Stimulated activated CD8-positive, alpha-beta memory T cell treated with anti-CD3 and anti-CD28 coated beads, Interleukin-4, amount 100 ng/mL, for 1 hour (primary cell): ENCODE measurements at places on chromosomes 3 and 15.

DNA sequence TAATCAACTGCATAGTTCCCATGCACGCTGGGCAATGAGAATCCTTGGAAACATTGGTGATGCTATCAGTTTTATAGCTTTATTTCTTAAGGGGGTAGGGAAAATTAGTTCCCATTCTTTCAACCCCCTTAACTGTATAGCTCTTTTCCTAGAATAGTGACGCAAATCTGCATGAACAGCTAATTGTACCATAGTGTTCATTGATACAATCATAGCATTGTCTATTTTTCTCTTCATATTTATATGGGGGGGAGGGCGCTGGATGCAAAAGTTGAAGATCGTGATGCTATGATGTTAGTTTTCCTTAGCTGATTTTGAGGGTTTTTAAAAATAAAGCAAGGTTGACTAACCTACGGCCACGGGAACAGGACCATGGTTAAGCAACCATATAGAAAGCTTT lies 32.4 kb upstream of the SAMMSON start:
- no peak for DNase-seq

DNA sequence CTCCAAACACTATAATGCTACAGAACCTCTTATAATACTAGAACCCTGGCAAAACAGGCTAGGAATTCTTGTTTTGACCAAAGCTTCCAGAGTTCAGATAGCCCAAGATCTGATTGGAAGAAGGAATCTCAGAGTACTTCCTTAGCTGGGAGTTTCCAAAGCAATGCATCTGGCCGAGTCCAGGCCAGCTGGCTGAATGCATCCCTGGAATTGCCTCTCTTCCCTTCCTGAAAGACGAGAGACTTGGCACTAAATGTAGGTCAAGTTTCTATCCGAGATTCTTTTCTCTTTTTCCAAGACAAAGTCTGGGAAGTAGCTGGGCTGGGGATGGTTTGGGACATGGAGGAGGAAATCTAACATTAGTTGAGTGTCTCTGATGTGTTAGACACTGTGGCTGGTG lies 68.7 kb upstream of the ADPGK start:
- no peak for DNase-seq

- no peak for DNase-seq
Measured at GRCh38 chr15:63940966-63941620, 105.2 kb downstream of the DAPK2 start.

GRCh38 chr15:80816936-80817335 lies 37.8 kb downstream of the CEMIP start:
- DNase-seq = no peak

- no peak for DNase-seq
Measured at GRCh38 chr15:34124651-34125050, 22.8 kb downstream of the PGBD4 start.

DNA sequence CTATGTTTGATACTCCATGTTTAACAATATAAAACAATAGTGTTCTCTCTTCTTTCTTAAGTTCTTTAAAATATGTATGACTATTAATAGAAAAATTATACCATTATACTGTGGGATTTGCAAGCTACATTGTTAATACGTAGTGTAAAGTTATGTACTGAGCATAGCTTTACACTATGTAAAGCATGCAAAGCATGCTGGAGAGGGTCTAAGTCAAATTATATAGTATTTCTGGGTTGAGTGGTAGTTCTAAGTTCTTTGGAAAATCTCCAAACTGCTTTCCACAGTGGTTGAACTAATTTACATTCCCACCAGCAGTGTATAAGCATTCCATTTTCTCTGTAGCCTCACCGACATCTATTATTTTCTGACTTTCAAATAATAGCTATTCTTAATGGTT lies 253.0 kb downstream of the RAP2B start:
- DNase-seq = no peak

GRCh38 chr3:139794469-139795265 lies 116.9 kb upstream of the NMNAT3 start:
- no peak for DNase-seq

GRCh38 chr3:20608054-20608738 lies 422.2 kb upstream of the SGO1 start:
- DNase-seq = no peak

GRCh38 chr3:24533561-24534193 lies 39.0 kb upstream of the THRB start:
- DNase-seq = no peak

DNA sequence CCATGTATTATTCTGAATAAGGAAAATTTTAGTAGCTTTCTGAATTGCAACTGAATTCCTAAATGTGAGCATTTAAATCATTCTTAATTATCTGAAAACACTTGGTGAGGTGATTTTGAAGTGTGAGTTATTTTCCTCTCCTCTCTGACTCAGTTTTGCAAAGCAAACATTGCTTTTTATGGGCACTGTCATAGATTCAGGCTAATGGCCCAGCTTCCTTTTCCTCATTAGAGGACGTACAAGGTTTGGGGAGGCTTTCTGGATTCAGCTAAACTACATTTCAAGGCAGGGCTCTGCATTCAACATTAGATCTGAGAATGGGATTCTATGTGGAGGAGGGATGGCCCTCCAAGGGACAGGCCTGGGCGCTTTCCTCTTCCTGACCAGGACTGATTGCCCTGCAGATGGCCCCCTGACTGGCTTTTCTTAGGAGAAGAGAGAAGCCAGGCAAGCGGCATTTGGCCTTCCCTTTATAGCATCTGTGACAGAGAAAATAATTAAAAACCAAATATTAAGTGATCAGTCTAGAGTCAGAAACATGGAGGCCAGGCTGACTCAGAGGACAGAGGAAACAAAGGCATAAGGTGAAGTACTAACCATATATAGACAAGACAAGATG lies 53.0 kb upstream of the STXBP5L start:
- no peak for DNase-seq

DNA sequence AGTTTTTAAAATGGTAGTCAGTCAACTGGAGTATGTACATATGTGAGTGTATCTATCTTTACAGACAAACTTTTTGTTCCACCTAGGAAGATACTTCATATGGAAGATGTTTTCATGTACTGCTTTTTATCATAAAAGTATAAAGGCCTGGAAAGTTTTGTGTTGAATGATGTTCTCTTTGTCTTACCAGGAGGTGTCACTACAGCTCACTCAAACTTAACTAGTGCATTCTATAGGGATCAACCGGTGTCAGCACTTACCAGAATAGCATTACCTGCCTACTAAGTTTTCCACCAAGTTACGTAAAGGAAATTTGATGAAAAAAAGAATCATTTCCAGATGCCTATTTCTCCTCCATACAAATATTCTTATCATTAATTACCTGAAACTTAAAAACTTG lies 522.6 kb upstream of the SEMA6D start:
- DNase-seq = no peak

GRCh38 chr15:32659340-32660155 lies 18.0 kb downstream of the SCG5 start:
- DNase-seq = no peak

- no peak for DNase-seq
Measured at GRCh38 chr15:70835415-70835814, 18.5 kb downstream of the LARP6 start.

- no peak for DNase-seq
Measured at GRCh38 chr3:106610362-106610959, 741.6 kb upstream of the CBLB start.

GRCh38 chr3:173553635-173554280 lies 156.2 kb downstream of the NLGN1 start:
- DNase-seq = no peak

GRCh38 chr3:32113566-32113965 lies 7.1 kb downstream of the GPD1L start:
- DNase-seq = no peak

DNA sequence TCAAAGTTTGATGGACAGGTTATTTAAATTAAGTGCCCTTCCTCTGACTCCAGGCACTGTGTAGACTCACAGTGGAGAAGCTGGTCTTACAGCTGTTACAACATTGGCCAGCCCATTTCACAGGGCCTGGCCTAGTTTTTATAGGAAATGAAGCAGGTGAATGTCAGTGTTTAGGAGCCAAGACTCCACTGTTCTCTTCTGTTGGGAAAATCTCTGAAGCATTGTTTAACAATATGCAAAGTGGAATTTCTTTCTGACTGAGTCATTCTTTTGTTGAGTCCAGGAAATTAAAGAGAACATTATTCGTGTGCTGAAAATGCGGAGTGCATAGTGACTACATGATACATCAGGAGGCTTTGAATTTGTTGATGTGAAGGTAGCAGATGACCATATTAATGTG lies 64.7 kb downstream of the ARRDC4 start:
- DNase-seq = no peak

GRCh38 chr15:60520013-60520824 lies 41.3 kb upstream of the ICE2 start:
- DNase-seq = no peak

- no peak for DNase-seq
Measured at GRCh38 chr15:69852916-69853315, 244.8 kb downstream of the TLE3 start.

DNA sequence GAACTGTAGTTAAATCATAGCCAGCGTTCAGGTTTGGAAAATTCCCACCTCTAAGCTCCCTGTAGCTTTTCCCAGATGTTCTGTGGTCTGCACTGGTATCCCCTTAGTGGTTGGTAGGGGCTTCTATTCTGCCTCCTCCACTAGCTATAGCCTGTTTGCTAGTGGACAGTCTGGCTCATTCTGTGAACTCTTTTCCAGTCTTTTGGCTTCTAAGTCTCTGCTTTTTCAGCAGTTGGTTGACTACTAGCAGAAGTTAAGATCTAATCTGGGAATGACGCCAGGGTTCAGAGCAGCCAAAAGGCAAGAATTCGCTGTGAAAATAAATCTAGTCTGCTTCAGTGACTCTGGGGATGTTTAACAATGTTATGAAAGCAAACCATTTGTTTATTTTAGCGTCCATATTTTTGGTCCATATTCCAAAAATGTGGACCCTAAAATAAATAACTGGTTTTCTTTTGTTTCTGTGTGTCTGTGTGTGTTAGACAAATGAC lies 73.7 kb upstream of the WDR72 start:
- no peak for DNase-seq
